ENCODE measurements at places on chromosomes 5 and 9. TPM values are rescaled to one million over a fixed set of nuclear protein-coding genes. Genes with fewer than 3 reads are reported as not detected.

DNA sequence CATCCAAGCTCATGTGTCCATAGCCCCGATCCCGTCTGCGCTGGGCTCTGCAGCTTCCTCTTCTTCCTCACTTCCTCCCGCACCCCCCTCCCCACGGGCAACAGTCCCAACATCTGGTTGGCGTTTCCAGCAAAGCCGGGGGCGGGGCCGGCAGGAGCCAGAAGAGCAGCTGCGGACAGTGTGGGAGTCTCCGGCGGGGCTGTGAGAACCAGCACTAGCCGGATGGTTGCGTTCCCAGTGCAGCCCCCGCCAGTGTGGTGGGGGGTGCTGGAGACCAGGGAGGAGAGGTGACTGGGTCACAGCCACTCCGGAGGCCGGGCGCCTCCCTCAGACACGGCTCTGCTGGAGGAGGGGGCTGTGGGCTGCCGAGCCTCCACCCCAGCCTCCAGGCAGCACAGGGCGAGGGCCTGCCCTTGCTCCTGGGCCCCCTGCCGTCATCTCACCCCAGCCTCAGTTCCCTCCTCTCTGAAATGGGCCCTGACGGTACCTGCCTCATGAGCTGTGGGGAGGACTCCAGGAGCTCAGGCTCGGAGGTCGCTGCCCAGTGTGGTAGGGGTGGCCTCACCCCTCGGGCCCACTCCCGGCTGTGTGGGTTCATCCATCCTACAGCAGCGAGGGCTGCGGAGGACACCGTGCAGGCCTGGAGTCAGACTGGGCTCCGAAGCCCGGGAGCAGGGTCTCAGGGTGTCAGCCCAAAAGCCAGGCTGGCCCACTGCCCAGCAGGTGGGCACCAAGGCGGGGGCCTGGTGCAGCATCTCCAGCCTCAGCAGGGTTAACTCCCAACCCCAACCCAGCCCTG is 41.5 kb upstream of the NOTCH1 start:
- DNase-seq, result peak; percentile 93

- DNase-seq, result no peak
Observed at GRCh38 chr5:64670277-64670676, 20.0 kb upstream of the SHISAL2B start.

GRCh38 chr9:20361656-20362570 is 260.4 kb downstream of the MLLT3 start:
- DNase-seq, result no peak

DNA sequence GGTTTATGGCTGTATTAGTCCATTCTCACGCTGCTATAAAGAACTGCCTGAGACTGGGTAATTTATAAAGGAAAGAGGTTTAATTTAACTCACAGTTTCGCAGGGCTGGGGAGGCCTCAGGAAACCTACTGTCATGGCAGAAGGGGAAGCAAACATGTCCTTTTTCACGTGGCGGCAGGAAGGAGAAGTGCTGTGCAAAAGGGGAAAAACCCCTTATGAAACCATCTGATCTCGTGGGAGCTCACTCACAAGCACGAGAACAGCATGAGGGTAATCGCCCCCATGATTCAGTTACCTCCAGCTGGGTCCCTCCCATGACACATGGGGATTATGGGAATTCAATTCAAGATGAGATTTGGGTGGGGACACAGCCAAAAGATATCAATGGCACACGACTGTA is 13.9 kb downstream of the LRRC70 start:
- DNase-seq, result no peak

SLC6A19 gene
- total RNA-seq, result not detected

DNA sequence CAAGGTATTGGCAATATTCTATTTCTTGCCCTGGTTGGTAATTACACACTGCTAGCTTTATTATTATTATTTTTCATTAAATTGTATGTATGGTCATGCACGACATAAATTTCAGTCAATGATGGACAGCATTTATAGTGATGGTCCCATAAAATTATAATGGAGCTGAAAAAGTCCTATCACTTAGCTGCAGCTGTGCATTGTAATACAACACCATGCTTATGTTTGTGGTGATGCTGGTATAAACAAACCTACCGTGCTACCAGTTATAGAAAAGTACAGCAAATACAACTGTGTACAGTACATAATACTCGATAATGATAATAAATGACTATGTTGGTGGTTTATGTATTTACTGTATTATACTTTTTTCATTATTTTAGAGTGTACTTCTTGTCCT is 65.5 kb downstream of the NR3C1 start:
- no peak for DNase-seq

FAM151B gene
- total RNA-seq, result not detected

DNA sequence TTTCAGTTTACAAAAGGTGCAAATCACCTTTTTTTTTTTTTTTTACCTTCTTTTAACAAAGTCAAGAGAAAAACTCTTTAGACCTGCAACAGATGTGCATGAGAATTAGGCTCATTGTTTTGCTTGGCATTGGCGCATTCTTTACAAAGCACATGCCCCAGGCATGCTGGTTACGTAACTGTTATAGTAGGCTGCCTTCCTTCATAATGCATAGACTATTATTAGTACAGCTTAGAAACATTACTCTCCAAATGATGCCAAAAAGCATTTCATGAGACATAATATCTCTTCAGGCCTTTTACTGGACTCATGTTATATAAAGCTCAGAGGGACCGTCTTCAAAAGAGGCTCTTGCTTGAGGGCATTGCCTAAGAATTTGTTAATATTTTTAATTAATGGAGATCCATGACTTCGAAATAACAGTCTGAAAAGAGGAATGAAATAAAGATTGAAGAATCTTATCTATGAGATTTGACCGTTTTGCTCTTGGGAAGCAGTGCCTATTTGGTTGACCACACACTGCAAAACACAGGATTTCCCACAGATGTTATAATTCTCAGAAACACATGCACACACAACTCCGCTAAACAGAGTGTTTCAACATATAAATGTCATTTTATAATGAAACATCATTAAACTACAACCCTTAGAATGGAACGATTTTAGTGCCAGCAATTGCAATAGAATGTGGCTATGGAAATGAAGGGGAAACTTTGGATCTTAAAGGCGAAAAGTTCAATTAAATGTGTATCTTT is 478.7 kb downstream of the PRR16 start:
- peak; percentile 60 for DNase-seq

INSYN2B gene
- 4.4 TPM for total RNA-seq

DNA sequence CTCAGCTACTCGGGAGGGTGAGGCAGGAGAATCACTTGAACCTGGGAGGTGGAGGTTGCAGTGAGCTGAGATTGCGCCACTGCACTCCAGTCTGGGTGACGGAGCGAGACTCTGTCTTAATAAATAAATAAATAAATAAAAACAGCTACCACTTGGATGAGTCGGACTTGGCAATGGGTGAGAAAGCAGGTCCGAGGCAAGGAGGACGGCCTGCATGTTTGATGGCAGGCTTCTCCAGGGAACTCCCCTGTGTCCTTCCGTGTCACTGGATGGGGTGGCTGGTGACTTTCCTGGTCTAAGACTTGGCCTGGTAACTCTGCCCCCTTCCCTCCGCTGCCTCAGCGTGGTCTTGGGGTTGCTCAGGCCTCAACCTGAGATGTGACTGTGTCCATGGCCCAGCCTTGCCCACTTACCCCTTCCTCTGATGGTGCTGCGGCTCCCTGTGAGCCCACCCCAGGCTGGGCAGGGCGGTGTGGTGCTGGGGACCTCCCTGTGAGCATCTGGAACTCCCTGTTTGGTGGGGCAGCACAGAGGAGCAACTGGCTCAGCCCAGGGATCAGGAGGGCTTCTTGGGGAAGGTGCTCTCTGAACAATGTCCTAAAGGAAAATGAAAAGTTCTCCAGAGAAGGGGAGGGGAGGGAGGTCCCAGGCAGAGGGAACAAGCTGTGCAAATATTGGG is 62.5 kb upstream of the PSD2 start:
- no peak for DNase-seq

TAF11L8 gene
- total RNA-seq, result not detected

- DNase-seq, result peak; percentile 93
Observed at GRCh38 chr9:74496819-74497747, at the start of gene RORB. RORB (plus strand) TSS chr9:74497335; CDS start chr9:74497977, 642 bp downstream.

DNA sequence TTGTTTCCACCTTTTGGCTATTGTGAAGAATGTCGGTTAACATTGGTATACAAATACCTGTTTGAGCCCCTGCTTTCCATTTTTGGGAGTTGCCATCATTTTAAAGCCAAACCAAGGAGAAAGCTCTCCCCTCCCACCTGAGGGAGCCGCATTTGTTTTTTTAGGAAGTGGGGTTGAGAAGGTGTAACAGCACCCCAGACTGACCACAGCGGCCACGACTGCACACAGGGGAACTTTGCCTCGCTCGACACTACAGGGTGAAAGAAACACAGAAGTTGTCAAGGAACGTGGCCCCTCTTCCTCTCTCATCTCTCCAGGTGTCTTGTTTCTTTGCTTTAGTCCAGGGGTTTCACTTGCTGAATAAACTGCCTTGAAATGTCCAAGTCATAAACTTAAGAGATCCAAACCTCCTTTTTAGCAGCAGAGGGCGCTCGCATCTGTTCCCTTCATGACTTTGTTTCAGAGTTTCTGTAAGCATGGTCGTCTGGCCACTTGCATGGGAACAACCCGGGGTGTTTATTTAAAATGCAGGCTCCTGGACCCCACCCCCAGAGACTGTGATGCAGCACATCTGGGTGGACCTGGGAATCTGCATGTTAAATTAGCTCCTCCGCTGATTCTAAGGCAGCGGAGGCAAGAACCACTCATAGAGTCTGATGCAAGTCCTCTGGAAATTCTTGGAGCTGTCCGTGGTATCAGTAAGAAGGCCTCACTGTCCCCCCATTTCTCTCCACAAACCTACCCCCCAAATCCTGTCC is 2.1 kb upstream of the TTLL11 start:
- DNase-seq, result peak; percentile 86

PCDHAC2 gene
- 11.8 TPM for total RNA-seq

PKD2L2 gene
- total RNA-seq, result not detected

FOXD4L4 gene
- total RNA-seq, result not detected

DNA sequence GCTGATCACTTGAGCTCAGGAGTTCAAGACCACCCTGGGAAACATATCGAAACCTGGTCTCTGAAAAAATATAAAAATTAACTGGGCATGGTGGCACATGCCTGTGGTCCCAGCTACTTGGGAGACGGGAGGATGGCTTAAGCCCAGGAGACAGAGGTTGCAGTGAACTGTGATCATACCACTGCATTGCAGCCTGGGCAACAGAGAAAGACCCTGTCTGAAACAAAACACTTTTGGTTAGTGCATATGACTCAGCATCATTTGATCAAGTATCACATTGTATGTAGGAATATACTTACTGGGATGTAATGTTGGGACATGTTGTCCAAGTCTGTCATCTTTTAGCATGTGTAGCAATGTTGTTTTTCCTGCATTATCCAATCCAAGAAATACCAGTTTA is 12.0 kb downstream of the SAR1B start:
- DNase-seq, result no peak

DNA sequence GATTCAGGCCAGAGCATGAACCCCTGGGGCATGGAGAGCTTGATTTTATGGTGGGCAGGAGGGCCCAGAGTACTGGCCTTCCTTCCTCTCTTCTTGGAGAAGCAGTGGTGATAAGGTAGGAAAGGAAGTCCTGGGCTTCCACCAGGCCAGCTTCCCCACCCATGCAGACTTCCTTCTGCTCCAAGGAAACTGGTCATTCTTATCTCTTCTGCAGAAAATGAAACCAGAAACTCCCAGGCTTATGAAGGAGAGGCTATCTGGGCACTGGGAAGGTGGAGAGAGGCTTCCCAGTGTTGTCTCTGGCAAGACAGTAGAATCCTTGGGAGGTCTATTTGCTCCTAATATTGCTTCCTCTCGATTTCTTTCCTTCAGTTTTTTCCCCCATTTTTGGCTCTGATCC is 110.5 kb upstream of the EQTN start:
- DNase-seq, result no peak

- no peak for DNase-seq
Observed at GRCh38 chr5:383621-384020, 59.4 kb upstream of the EXOC3 start.

- DNase-seq, result no peak
Observed at GRCh38 chr9:13445103-13445500, 165.6 kb upstream of the MPDZ start.

DNA sequence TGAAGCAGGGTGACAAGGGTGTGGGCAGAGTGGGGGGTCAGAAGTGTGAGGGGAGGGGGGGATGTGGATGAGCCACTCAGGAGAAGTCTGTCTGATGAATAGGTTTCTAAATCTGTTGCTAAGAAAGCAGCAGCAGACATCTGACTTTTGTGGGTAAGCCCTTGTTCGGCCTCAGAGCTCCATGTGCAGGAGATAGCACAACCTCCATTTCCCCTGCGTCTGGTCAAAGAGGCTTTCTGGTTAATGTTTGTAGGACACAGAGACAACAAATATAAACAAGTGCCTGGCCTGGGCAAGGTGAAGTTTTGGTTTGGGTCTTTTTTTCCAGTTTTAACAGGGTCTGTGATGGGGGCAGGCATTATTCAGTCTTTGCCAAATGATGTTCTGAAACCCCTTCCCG is 57.0 kb upstream of the GNE start:
- no peak for DNase-seq

DNA sequence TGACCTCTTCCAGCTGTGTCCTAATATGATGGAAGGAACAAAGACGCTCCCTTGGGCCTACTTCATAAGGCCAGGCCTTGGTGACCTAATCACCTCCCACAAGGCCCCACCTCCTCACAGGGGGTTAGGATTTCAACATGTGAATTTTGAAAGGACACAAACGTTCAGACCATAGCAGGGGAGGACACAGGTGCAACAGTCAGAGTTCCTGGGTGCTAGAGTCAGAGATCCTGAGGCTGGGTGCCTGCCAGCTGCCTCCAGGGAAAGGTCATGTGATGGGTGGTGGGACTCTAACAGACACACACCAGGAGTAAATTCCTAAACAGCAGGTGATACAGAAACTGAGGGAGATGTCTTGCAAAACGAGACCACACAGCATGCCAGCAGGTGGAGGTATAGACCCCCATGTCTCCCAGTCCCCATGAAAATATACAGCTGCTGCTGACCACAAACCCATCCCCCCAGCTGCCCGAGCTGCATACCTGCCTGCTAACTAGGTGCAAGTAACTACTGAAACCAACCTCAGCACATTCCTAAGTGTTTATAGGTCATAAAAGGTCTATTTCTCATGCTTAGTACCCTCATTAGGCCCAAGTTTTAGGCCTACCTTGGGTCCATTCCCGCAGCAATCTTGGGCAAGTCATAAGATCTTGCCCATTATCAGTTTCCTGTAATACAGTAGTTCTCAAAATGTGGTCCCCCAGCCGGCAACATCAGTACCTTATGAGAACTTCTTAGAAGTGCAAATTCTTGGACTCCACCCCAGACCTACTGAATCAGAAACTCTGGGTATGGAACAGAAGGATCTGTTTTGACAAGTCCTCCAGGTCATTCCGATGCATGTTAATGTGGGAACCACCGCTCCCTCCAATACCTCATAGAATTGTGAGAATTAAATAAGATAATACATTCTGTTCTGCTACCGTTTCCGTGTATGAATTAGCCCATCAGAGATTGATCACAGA is 245.3 kb downstream of the ENC1 start:
- peak; percentile 90 for DNase-seq

DNA sequence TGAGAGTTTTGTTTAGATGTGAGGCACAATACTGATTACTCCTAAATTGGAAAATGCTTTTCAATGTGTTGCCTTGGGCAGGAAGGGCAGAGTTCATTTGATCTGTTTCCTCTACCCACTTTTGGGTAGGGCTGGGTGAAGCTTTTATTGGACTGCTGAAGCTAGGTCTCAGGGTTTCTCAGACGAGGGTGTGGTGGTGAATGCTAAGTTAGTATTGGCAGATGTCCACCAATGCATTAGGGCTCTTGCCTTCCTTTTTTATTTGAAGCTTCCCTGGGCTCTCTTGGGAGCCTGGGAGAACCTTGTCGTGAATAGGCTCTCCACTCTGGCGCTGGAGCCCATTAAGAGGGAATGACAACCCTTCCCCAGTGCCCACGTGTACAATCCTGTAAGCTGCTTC is 23.1 kb downstream of the SPTAN1 start:
- no peak for DNase-seq

All from GM23338 (cell line).